ENCODE measurements at places on chromosomes 5 and 9.

DNA sequence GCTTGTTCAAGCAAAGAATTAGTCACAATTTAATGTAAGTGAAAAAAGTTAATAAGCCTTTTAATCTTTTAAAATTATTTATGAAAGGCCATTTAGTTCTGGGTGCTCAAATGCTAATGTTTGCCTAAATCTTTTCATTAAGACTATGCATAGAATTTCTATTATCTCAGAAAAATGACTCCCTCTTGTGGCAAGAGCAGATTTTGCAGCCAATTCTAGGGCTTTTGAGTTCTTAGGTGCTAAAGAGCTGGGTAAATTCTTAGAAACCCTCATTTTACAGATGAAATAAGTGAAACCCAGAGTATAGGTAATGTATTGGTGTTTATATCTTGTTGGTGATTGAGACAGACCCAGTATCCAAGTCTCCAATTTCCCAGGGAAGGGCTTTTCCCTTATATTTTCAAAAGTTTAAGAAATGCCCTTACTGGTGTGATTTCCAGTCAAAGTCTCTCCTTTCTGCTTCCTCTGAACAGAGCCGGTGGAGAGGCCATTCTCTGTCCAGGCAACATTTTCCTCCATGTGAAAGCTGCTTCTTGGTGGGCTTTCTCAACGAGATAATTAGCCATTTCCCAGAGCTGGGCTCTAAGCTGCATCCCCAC, 24.1 kb upstream of the PCSK5 start:
- peak; percentile 64 for DNase-seq

- DNase-seq = peak; percentile 25
These were observed 176.8 kb downstream of the FER start for GRCh38 chr5:108924457-108924961.

- peak; percentile 84 for DNase-seq
These were observed 196.5 kb downstream of the TLE1 start for GRCh38 chr9:81492710-81493447.

DNA sequence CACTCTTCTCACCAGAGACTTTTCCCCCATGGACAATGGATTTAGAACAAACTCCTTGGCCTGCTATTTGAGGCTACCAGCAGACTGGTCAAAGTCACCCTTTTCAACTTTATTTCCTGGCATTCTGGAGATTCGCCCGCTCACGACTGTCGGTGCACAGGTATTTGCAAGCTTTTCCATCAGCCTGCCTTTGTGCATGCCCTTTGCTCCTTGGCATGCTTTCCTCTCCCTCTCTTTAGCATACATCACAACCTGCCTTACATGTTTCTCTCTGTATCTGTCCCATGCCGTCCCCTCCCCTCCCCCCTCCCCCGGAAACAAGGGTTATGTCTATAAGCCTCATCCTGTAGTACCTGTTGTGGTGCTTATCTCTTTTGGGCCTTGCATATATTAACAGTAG, 257.1 kb downstream of the AOPEP start:
- DNase-seq = no peak

DNA sequence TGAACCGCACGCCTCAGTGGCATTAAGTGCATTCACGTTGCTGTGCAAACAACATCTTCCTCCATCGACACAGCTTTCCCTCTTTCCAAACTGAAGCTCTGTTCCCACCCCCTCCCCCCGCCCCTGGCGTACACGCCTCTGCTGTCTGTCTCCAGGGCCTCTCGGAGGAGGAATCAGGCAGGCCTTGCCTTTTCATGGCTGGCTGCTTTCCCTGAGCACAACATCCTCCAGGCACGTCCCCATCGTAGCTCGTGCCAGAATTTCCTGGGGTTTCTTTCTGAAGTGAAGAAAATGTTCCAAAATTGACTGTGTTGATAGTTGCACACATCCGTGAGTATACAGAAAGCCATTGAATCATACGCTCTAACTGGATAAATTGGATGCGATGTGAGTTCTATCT, 22.3 kb upstream of the TMEM250 start:
- peak; percentile 45 for DNase-seq

All from DMS53 (cell line).